ENCODE measurements at places on chromosomes 16 and 17.

DNA sequence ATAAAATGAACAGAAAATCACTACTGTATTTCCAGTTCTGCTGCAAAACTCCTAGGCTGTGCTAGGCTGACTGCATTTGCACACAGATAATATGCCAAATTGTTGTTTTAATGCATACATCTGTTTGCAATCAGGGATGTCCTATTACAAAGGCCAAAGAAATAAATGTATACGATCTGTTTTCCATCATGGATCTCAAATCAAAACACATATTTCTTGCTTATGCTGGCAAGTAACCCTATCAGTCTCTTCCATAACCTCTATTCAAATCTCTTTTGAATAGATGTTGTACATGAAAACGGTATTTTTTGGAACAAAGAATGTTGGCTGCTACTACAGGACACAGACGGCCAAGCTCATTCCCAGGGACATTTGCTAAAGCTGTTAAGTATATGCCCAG is 56.6 kb downstream of the DUSP14 start:
- no peak for DNase-seq

DNA sequence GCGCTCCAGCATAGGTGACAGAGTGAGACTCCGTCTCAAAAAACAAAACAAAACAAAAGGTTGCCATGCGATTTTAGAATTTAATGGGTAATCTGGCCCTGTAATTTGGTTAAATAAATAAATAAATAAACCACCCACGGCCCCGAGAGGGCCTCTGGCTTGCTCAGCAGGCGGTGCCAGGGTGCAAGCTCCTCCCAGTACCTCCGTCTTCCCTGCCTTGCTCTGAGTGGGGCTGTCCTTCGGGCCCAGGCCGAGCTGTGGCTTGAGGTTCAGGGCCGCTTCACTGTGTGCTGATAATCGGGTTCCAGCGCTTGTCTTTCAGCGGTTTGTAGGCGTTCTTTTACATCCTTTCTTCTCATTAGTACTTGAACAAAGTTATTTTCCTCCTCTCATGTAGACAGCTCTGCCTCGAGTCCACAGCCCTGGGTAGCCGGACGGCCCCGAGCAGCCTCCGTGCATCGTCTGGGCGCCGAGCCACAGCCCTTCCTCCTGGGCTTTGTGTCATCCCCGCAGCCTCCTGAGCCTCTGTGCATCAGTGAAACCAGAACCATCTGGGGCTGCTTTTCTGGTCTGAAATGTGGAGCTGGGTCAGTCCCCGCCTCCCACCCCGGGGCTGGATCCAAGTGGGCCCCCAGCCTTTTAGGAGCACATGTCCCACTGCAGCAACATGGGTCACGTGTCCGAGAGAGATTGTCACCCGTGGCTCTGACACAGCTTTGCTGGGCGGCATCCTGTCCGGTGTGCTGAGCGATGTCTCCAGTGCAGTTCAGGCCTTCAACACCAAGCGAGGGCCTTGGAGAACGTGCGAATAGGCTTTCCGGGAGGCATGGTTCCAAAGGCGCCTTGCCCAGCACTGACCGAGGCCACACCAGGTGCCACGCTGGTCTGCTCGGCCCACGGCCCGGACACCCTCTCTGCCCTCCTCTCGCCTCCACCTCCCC is 157.4 kb upstream of the CHMP6 start:
- DNase-seq: no peak

DNA sequence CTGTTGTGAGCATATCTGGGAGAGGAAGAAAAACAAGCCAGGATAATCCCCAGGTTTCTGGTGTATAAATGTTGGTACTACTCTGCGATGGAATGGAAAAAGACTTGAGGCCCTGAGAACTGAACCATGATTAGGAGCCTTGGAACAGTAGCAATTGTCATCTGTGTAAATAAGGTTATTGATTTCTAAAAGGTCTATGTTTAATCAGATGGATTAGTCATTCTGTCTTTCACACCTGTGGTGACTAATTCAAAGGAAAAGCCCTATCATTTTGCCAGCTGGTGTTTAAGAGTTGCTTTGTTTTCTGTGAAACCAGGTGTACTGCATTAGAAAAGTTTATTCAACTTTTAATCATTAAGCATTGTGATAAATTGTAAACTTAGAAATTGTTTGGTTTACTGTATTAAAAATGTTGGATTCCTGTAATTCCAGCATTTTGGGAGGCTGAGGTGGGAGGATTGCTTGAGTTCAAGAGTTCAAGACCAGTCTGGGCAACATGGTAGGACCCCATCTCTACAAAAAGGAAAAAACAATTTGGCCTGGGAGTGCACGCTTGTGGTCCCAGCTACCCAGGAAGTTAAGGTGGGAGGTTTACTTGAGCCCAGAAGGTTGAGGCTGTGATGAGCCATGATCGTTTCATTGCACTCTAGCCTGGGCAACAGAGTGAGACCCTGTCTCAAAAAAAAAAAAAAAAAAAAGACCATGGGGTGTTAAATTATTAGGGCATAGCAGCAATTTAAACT is 29.0 kb upstream of the KPNB1 start:
- DNase-seq: no peak

GRCh38 chr16:2016407-2016922 is 3.1 kb upstream of the NPW start:
- no peak for DNase-seq

GRCh38 chr16:51565184-51565583 is 414.1 kb upstream of the SALL1 start:
- DNase-seq: no peak

- no peak for DNase-seq
These were observed 19.9 kb downstream of the GAS7 start for GRCh38 chr17:10178506-10178991.

DNA sequence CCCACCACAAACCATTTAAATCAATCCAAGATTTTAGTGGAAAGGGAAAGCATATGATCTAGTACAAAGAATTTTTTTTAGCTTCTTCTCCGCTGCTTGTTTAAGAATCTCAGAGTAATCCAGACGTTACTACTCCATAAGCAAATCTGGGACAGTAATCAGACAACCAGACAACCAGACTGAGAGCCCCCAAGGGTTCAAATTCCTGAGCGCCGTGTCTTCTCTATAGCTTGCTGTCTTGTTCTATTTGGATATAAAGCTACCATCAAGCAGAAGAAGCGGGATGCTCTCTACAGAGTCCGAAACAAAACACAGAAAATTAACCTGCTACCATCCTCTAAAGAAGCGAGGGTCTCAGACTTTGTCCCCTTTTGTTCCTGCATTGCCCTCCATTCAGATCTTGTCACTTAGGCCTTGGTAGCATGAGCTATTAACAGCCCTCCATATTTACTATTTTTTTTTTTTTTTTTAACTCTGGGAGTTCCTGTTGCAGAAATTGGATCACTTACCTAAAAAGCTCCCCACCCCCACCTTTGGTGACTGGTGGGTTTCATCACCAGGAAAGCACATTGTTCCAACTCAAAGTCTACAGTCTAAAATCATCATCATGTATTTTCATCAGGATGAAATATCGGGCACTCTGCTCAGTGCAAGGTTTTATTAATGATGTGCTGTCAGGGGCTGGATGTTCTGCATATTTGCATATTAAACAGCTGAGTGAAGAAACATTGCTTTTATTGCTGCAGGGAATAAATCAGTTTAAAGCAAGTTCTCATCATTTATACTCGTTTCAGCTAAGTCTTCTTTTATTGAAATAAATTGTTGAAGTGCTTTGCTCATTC is 576.7 kb downstream of the WWOX start:
- no peak for DNase-seq

DNA sequence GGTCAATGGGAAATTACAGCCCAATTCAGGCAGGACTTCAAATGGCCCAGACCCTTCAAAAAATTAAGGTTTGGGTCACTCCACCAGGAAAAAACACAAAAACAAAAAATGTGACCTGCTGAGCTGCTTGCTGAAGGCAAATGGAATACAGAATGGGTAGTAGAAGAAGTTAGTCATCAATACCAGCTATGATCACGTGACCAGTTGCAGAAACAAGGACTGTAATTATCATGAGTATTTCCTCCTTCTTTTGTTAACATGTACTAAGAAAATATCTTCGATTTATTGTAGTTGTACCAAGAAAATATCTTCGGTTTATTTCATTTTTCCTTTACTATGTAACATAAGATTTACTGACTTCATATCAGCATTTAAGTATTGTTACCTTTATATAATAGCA is 1183.6 kb downstream of the CDH8 start:
- no peak for DNase-seq

- DNase-seq: no peak
These were observed 11.2 kb upstream of the ORAI3 start for GRCh38 chr16:30937692-30938091.

DNA sequence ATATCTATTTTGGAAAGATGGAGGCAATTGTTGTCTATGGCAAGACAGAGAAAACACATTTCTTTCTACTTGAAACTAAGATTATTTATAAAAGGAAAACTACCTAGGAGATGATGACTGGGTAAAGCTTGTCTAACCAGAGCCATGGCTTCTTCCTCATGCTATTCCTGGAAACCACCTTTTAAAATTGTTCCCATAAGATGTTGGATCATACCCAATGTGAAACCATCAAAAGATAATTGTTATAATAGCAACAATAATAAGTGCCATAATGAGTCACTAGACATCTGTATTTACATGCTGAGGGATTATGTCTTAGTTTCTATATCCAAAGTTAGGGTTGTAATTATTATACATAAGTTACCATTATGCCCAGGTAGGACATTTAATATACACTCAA is 428.4 kb downstream of the KCNJ2 start:
- DNase-seq: no peak

- DNase-seq: no peak
These were observed 2.3 kb upstream of the PAQR4 start for GRCh38 chr16:2966808-2967191.

DNA sequence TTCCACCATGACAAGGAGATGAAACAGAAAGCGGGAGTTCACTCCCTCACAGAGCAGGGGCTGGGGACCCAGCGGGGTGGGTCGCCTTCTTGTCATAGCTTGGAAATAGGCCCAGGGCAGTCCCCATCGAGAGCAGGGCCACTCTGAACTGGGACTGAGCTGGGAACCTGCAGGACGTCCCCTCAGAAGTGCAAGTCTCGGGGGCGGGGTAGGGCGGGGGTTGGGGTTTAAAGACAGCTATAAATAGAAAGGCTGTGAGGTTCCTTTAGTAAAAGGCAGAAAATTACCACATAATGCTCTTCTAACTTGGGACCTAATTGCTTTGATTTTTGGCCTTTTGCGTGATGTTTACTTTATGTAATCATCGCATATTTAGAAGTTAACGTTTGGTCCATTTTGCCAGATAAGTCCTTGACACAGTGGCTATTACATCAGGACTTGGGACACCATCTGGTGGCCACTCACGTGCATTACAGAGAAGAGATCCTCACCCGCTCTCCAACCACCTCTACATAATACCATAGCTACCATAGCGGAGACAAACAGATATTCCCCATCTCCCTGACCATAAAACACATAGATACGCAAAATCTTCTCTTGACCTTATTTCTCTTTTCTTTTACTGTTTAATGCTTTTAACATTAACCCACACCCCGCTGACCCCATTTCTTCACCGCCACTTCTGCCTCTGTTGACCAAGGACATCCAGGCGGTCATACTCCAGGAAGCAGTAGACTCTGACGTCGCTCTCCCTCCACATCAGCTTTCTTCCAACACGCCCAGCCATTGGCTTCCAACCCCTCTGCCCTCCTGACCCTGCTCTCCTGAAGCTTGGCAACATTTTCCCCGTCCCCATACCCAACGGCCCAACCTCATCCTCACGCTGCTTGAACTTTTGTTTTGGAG is 27.5 kb upstream of the PIK3R6 start:
- no peak for DNase-seq

GRCh38 chr16:49280105-49280741 is 1.4 kb downstream of the CBLN1 start:
- DNase-seq: no peak

DNA sequence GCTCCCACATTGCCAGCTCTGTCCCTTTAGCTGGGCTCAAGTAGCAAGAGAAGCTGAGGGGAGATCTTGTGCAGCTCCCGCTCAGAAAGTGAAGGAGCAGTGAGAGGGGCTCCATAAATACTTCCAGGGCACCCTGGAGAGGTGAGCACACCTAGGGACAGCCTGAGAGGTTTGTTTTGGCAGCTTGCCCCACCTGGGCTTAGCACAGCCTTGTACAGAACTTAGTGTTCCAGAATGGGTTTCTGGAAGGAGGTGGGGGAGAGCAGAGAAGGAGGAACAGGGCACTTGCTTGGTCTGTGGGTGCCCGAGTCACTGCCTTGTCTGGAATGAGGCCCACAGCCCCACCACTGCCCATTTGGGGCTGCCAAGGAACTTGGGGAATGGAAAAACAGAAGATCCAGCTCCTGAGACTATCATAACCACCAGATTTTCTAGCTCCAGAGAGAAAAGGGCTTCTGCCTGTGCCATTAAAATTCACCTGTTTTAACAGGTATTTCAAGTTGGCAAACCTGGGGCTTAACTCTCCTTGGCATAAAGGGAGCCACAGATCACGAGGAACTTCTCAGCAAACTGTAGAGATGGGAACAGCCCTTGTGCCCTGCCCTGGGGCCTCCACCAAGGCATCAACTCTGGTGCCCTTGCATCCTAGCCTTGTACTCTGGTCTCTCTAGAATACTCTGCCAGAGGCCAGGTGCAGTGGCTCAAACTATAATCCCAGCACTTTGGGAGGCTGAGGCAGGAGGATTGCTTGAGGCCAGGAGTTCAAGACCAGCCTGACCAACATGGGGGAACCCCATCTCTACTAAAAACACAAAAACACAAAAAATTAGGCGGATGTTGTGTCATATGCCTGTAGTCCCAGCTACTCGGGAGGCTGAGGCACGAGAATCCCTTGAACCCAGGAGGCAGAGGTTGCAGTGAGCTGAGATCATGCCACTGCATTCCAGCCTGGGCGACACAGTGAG is 1.9 kb downstream of the PRR15L start:
- DNase-seq: no peak

DNA sequence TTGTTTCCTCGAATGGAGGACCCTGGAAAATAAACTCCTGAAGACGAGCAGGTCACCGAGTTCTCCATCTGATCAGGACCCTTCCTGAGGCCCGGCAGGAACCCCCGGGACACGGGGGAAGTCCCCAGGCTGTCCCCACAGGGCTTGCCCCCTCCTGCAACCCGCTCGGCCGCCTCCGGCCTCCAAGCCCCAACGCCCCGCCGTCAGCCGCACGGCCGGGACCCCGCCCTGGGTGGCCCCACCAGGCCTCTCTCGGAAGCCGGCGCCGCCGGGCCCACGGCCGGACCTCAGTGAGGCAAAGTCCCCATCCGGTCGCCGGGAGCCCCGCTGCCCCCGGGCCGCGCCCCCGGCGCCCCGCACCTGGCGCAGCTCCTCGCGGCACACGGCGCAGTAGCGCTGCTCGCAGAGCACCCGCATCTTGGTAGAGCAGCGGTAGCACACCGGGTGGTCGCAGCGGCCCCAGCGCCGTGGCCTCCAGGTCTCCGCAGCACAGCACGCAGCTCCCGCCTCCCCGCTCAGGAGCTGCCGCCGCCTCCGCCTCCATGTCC is 383 bp downstream of the ZNF598 start:
- DNase-seq: no peak

GRCh38 chr17:54948380-54948779 is 20.1 kb downstream of the COX11 start:
- DNase-seq: no peak

- DNase-seq: no peak
These were observed 36.2 kb downstream of the PRMT7 start for GRCh38 chr16:68346892-68347480.

- DNase-seq: no peak
These were observed 210.1 kb downstream of the SLC39A11 start for GRCh38 chr17:72882426-72882825.

Data from stimulated activated effector memory CD8-positive, alpha-beta T cell treated with anti-CD3 and anti-CD28 coated beads, Interleukin-12 subunit alpha, Interleukin-12 subunit beta, amount 100 ng/mL, for 72 hours (primary cell).